ENCODE measurements at places on chromosomes 12 and 14. TPM values are rescaled to one million over a fixed set of nuclear protein-coding genes. Genes with fewer than 3 reads are reported as not detected.

Gene TBC1D30
- 0.13 TPM for total RNA-seq

Gene PIANP
- total RNA-seq, result 1.4 TPM

Gene ATP5MC2
- total RNA-seq, result 237 TPM

Gene MARCHF9
- 61.7 TPM for total RNA-seq

Gene CDCA3
- 56.8 TPM for total RNA-seq

Gene AMIGO2
- total RNA-seq, result 12.1 TPM

Gene GPR68
- 38.8 TPM for total RNA-seq

Gene AQP6
- total RNA-seq, result not detected

Gene PRH2
- not detected for total RNA-seq

Gene STXBP6
- not detected for total RNA-seq

Gene PABPN1
- total RNA-seq, result 196 TPM

Gene CLEC9A
- total RNA-seq, result 0.64 TPM

Gene SSTR1
- not detected for total RNA-seq

Gene SCNN1A
- 5.3 TPM for total RNA-seq

Gene KLRC2
- 6.7 TPM for total RNA-seq

Gene FAM161B
- 6.6 TPM for total RNA-seq

Gene HOXC12
- total RNA-seq, result not detected

Gene PTPRR
- total RNA-seq, result not detected

Gene OR11G2
- total RNA-seq, result not detected

Gene RIPK3
- 40.7 TPM for total RNA-seq

Gene UBE2N
- 77.5 TPM for total RNA-seq

Gene KRT75
- not detected for total RNA-seq

Gene DACT1
- 32.3 TPM for total RNA-seq

Gene ASB2
- total RNA-seq, result 0.94 TPM

Gene IL22
- total RNA-seq, result not detected

Gene IL31
- total RNA-seq, result not detected

Gene CTDSP2
- 124 TPM for total RNA-seq

Gene GLI1
- 0.39 TPM for total RNA-seq

Gene LMO3
- total RNA-seq, result not detected

Gene RPS26
- total RNA-seq, result 51.1 TPM

Gene WNT1
- not detected for total RNA-seq

Gene CCDC184
- total RNA-seq, result 0.22 TPM

Gene BRF1
- 75.7 TPM for total RNA-seq

Gene AMHR2
- total RNA-seq, result not detected

Gene ANGEL1
- total RNA-seq, result 37.6 TPM

Gene APOLD1
- total RNA-seq, result 4.7 TPM

Gene PLEKHD1
- total RNA-seq, result 0.30 TPM

Gene FAM181A
- not detected for total RNA-seq

Gene P2RX2
- 0.32 TPM for total RNA-seq

Gene DCAF11
- total RNA-seq, result 77.7 TPM

Gene IRAK3
- 3.4 TPM for total RNA-seq

Gene GLT8D2
- total RNA-seq, result not detected

Gene SMIM41
- total RNA-seq, result not detected

Data from naive thymus-derived CD4-positive, alpha-beta T cell (primary cell).